ENCODE measurements at places on chromosomes 3 and 15.

DNA sequence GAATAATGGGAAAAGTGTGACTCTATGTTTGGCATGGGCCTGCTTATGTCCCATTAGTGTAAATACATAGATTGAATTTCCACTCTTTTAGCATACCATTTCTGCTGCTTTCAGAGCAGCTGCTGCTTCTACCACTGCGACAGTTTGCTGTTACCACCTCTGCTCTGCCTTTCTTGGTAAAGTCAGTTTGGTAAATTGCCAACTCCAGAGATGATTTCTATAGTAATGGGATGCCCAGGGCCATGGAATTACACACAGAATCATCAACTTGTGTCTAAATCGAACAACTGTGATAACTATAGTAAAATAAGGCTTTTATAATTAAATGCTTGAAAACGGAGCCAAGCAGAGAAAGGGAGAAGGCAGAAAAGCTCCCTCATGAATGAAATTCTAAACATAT lies 168.4 kb upstream of the VEPH1 start:
- no peak for DNase-seq

GRCh38 chr3:187458383-187458782 lies 90.2 kb downstream of the RTP4 start:
- no peak for DNase-seq

GRCh38 chr3:65676580-65676979 lies 362.1 kb downstream of the MAGI1 start:
- no peak for DNase-seq

- DNase-seq = no peak
These were observed 12.3 kb upstream of the FOXB1 start for GRCh38 chr15:59991834-59992233.

DNA sequence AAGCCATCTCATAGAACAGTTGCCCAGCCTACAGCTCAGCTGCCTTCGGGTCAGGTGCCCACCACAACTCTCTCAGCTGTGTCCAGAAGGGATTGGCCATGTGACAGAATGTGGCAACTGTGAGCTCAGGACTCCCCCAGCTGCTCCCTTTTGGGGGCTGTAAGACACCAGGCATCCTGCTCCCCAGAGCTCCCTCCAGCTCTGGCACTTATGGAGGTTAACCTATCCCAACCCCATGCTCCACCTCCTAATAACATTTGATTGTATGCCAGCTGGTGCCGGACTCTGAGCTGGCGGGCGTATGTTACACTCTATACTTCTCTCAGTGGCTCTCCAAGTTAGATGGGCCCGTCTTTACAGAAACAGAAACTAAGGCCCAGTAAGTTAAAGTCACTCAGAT lies 222.8 kb downstream of the FAM43A start:
- no peak for DNase-seq

GRCh38 chr15:68479406-68479805 lies 47.4 kb upstream of the ITGA11 start:
- peak; percentile 97 for DNase-seq

DNA sequence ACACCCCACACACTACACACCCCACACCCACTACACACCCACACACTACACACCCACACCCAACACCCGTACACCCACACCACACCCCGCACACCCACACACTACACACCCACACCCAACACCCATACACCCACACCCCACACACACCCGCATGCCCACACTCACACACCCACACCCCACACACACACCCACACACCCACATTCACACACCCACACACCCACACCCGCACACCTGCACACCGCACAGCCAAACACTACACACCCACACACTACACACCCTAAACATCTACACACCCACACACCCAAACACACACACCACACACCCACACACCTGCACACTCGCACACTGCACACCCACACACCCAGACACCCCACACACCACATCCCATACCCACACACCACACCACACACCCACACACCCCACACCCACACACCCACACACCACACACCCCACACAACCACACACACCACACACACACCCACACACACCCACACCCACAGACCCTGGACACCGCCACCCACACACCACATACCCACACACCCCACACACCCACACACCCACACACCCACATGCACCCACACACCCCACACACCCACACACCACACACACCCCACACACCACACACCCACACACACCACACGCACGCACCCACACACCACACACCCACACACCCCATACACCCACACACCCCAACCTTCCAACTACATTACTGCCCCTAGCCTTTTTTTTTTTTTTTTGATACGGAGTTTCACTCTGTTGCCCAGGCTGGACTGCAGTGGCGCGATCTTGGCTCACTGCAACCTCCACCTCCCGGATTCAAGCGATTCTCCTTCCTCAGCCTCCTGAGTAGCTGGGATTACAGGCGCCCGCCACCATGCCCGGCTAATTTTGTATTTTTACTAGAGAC lies 16.9 kb downstream of the CEP19 start:
- DNase-seq = no peak

DNA sequence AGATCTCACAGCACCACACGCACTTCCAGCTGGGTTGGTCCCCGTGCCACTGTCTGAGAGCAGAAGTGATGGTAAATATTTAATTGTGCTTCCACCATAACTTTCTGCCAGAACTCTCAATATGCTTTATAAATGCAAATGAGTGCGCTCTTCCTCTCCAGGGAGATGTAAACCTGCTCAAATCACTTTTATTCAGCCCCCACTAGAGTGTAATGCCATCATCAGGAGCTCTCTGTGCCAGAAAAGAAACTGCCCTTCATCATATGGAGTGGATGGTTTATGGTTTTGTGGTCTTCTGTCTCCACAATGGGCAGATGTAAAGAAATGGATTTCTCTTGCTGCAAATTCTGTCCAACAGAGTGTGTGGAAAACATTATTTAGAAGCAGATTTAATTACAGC lies 127.0 kb downstream of the EPHB1 start:
- no peak for DNase-seq

GRCh38 chr3:141341536-141341935 lies 26.8 kb upstream of the ZBTB38 start:
- DNase-seq = no peak

DNA sequence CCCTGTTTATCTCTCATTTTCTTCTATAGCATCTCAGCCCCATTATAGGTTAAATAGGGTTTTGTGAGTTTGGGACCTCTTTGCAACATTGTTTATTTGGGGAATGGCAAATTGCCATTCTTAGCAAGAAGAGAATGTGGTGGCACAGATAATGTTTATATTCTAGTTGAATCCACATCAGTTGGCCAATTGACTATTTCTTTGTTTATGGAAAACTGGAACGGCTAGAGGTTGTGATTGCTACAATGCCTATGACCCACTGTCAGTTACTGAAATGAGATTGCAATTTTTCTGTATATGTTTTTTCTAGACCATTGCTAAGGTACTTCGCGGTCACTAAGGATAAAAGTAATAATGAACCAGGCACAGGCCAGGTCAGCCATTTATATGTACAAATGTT lies 44.6 kb upstream of the CFAP20DC start:
- DNase-seq = no peak

- no peak for DNase-seq
These were observed 329.5 kb downstream of the DOCK3 start for GRCh38 chr3:51004235-51004634.

DNA sequence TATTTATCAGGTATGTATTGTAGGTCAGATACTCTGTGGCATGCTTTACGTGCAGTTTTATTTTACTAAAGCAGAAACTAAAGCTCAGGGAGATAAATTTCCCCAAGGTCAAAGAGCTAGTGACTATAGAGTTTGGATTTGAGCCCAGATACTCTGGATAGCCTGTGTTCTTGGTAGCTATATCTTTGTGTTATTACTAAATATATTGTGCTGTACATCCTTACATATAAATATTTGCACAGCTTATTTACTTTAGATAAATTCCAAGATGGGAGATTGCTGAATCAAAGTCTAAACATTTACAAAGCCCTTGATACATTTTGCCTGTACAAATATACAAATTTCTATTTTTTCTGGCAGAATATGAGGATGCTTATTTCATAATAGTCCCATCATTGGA lies 660.9 kb upstream of the NAALADL2 start:
- DNase-seq = peak; percentile 55

GRCh38 chr15:27123808-27124207 lies 152.8 kb downstream of the GABRG3 start:
- DNase-seq = no peak

DNA sequence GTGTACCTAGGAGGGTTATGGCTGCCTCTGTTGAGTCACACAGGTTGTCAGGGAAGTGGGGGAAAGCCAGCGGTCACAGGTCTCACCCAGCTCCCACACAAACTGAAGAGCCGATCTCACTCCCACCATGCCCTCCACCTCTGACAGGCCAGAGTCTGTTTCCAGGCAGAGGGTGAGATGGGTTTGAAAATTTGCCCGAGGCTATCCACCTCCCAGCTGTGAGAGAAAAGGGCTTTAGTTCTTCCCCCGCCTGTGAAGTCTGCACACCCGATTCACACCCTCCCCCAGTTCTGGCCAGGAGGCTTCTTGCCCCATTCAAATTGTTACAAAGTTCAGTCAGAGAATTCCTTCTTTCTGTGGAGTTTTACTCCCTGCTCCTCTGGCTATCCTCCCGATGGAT lies 446.9 kb downstream of the EDEM1 start:
- DNase-seq = no peak

GRCh38 chr3:54906763-54907162 lies 21.1 kb downstream of the LRTM1 start:
- no peak for DNase-seq

GRCh38 chr15:88609344-88610090 lies 11.6 kb upstream of the AEN start:
- DNase-seq = no peak

- DNase-seq = no peak
These were observed 64.3 kb downstream of the FBN1 start for GRCh38 chr15:48581219-48581618.

DNA sequence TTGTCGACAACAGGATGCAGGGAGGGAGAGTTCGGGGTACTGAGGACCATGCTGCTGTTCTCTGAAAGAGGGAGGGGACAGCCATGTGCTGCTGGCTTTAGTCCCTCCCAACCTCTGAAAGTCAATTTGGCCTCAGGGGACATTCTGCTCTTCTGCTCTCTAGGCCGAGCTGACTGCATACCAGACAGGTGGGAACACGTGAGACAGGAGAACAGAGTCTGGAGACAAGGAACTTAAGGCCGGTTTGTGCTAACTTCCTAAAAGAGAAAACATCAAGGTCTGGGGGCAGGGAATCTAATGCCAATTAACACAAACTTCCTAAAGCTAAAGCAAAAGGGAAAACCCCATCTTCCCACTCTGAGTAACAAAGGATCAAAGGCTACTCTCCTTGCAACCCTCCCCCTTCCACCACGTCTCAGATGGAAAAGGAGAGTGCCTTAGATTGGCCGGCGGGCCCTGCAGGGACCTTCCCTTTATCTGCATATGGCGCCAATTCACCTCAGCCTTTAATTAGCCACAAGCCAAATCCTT lies 41.0 kb downstream of the SLCO2A1 start:
- DNase-seq = no peak

DNA sequence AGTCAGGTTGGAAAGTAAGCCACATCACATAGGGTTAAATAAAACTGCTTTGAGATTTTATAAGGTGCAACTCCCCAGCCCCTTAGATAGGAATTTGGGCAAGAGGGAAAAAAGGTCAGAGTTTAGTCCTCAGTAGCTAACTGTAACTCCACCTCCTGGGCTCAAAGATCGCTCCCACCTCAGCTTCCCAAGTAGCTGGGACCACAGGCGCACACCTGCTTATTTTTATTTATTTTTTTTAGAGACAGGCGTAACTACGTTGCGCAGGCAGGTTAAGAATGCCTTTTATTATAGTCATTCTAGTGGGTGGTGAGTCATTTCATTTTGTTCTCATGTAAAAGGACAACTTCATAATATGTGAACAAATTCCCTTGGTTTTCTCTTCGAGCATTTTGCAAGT lies 14.7 kb downstream of the TM2D3 start:
- DNase-seq = peak; percentile 58

- no peak for DNase-seq
These were observed 511.3 kb downstream of the OCA2 start for GRCh38 chr15:27587810-27588209.

GRCh38 chr15:51866751-51867150 lies 37.3 kb downstream of the TMOD3 start:
- DNase-seq = no peak

- DNase-seq = no peak
These were observed 23.6 kb downstream of the UBE2E1 start for GRCh38 chr3:23829242-23829934.

- peak; percentile 46 for DNase-seq
These were observed 212.8 kb upstream of the EIF1B start for GRCh38 chr3:40096661-40097111.

DNA sequence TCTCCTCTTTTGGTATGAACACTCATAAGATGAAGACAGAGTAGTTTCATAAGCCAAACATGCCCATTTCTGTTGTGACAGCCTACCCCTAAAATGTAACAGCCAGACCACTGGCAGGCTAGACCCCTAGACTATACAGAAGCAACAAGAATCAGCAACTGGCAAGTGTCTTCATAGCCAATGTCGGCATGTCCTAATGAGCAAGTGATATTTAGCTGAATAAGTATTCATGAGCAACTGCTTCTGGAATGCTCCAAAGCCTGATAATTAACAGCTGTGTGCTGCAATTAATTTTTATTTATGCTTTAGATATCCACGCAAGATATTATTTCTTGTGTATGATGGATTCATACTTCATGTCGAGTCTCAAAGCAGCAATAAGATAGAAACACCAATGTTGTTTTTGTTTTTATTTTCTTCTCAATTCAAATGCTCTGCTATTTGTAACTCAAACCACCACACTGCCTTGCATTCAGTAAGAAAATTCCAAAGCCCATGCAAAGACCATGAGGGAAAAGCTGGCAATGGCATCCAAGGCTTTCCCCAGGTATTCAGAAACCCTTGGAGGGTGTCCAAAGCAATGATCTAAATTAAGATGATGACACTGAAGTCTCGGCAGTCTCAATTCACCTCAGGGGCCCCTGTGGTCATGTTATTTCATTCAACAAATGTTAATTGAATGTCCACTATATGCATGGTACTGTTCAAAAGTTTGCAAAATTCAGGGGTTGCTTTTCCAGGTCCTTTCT lies 167.7 kb upstream of the NECTIN3 start:
- no peak for DNase-seq

GRCh38 chr3:161230621-161231171 lies 9.6 kb downstream of the NMD3 start:
- no peak for DNase-seq

GRCh38 chr3:65758876-65759598 lies 279.7 kb downstream of the MAGI1 start:
- peak; percentile 16 for DNase-seq

DNA sequence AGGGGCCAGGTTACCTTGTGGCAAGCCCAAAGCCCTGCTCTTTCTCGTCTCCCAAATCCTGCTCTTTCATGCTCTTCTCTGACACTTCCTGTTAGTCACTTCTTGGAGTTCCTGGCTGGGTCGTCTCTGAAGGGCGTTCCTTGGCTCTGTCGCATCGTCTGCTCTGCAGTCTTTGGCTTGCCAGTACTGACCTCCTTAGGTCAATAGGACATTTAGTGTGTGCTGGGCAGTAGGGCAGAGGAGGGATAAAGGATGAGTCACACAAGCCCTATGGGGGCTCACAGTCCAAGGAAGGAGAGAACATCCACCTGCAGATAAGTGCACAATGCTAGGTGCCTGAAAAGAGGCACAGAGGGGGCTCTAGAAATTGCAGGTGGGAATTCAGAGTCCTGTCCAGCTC lies 87.5 kb downstream of the FAM43A start:
- DNase-seq = peak; percentile 38

- peak; percentile 25 for DNase-seq
These were observed 50.4 kb downstream of the GHSR start for GRCh38 chr3:172397716-172398405.

- DNase-seq = no peak
These were observed 189.4 kb upstream of the CHRNA7 start for GRCh38 chr15:31840849-31841476.

- peak; percentile 96 for DNase-seq
These were observed 424.8 kb downstream of the LPP start for GRCh38 chr3:188578576-188579363.
